Body of pancreas (tissue), 4 donors: ENCODE measurements at places on chromosomes 3 and 15.

DNA sequence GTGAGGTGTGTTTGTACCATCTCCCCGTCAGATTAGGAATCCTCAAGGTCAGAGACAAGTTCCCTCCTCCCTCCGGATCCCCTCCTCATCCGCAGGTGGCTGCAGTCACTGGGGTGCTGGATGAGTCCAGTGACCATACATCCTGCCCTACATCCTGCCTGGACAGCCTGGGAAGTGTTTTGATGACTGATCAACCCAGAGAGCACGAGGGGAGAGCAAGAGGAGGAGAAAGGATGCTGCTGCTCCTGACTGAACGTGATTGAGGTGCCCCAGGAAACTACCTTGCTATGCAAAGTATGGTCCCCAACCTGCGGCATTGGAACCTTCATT, 65.1 kb downstream of the SLC12A8 start:
- DNase-seq, result no peak

DNA sequence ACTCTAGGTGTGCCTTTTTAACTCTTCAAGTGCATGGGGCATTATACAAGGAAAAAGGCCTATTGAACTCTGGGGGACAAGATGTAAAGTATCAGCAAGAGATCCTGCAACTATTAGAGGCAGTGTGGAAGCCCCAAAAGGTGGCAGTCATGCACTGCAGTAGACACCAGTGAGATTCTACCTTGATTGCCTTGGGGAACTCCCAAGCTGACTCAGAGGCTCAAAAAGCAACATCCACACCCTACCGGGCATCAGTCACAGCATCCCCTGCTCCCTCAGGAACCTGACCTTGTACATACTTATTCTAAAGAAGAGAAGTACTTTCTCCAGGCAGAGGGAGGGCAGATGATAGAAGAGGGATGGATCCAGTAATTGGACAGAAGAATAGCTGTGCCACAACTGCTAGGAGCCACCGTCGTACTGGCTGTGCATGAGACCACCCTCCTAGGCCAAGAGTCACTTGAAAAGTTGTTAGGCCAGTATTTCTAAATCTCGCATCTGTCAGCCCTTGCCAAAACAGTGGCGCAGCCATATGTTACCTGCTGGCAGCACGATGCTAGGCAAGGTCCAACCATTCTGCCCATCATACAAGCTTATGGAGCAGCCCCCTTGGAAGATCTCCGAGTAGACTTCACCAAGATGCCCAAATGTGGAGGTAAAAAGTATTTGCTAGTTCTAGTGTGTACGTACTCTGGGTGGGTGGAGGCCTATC, 523.1 kb upstream of the FRG2C start:
- no peak for DNase-seq

DNA sequence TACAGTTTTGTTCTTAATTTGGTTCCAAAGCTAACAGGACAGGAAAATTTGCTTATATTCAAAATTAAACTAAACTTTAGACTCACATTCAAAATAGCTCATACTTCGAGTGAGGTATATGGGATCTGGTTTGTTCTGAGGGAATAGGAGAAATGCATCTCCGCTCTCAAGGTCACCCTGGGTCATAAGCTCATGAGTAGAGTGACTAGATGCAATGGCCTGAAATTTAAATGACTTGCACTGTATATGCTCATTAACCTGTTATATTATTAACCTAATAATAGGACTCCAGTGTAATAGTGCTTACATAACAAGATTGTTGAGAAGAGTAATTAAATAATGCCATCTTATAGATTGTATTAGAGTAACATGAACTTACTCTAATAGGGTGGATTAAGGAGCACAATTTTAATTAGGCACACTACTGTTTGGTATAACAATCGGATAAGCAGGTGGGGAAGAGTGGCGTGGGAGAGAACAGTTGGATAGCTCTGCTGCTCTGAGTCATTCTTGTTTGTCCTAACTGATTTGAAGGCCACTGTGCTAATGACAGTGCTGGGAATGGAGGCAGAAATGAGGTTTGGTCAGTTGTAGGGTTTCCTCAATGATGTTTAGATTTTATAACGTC, 5.2 kb downstream of the NKTR start:
- DNase-seq, result peak; percentile 53

DNA sequence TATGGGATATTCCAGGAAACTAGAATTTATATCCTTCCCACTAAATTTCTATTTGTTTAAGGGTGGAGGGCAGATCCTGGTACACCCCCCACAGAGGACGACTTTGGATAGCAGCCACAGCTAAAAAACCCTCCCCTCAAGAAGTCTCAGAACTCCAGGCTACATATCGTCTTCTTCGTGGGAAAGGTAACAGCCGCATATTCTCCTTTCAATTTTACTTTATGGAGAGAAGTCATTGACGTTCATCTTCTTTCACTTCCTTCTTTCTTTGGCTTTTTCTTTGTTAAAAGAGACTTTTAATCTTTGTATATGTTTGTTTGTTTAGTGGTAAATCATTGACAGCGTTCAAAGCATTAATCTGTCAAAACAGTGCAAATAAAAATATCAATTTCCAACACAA, 36.3 kb downstream of the TRIP4 start:
- DNase-seq, result no peak

DNA sequence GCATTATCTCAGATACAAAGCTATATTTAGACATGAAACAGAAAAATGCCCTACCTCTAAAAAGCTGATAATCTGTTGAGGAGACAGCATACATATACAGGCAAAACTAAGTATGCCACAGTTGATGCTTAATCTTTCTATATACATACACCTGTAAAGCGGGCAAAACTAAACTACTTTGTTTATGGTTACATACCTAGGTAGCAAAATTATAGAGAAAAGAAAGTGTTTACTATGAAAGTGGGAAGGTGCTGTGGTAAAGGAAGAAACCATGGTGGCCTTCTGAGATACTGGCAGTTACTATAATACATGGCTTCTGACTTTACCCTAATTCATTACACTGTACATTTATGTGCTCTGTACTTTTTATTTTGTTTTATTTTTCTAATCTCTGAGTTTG, 36.0 kb upstream of the NR1I2 start:
- DNase-seq, result no peak

DNA sequence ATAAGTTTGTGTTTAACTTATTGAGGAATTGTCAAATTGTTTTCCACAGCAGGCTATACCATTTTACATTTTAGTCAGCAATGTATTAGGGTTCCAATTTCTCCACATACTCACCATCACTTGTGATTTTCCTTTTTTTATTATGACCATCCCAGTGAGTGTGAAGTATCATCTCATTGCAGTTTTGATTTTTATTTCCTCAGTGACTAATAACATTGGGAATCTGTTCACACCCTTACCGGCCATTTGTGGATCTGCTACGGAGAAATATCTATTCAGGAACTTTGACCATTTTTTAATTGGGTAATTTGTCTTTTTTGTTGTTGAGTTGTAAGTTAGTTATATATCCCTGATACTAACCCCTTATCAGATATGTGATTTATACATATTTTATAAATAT, 54.8 kb upstream of the LMCD1 start:
- DNase-seq, result no peak

- DNase-seq, result peak; percentile 47
Observed at GRCh38 chr15:63909819-63910437, 76.2 kb upstream of the HERC1 start.

DNA sequence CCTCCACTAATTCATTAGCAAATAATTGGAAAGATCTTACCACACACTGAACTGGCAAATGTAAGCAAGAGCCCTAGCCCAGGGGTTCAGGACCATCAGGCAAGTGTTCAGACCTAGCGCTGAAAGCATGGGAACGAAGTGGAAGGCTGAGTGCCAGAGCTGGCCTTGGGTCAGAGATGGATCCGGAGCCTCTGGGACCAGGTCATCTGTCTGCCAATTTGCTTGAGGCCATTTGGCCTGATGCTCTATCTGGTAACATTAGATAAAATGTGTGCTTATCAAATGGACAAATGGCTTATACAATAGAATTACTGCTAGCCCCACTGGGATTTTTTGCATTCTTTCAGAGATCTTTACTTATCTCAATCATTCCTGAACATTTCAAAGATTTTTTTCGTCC, 1.4 kb upstream of the TMC3 start:
- no peak for DNase-seq
